GM06990 (cell line): ENCODE measurements at places on chromosomes 1 and 21.

DNA sequence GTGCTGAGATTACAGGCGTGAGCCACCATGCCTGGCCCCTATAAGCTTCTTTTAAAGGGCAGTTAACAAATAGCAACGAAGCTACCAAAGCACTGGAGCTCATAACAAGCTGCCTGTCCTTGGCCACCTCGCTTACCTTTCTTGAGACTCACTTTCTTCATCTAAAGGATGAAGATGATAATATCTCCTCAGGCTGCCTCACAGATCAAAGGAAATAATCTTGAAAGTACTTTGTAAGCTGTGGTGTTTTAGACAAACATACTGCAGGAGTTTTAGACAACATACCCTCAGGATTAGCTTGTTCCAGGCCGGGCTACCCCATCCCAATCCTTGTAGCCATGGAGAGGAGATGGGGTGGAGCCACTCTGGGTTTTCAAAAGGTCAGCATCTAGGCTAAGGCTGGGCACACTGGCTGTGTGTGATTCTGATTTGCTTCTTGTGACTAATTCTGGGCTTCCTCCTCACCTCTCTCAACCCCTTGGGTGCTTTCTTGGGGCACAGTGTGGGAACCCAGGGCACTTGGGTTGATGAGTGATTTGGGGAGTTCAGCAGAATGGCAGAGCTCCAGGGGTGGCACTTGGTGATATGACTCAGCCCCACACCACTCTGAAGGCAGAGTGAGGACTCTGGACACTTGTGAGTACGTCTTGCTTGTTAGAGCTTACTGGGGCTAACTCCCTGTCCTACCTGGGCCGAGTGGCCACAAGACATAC is 5.2 kb downstream of the GPR25 start:
- peak; percentile 66 for DNase-seq

- DNase-seq, result no peak
These were observed 18.3 kb upstream of the VAMP3 start for GRCh38 chr1:7752512-7753417.

DNA sequence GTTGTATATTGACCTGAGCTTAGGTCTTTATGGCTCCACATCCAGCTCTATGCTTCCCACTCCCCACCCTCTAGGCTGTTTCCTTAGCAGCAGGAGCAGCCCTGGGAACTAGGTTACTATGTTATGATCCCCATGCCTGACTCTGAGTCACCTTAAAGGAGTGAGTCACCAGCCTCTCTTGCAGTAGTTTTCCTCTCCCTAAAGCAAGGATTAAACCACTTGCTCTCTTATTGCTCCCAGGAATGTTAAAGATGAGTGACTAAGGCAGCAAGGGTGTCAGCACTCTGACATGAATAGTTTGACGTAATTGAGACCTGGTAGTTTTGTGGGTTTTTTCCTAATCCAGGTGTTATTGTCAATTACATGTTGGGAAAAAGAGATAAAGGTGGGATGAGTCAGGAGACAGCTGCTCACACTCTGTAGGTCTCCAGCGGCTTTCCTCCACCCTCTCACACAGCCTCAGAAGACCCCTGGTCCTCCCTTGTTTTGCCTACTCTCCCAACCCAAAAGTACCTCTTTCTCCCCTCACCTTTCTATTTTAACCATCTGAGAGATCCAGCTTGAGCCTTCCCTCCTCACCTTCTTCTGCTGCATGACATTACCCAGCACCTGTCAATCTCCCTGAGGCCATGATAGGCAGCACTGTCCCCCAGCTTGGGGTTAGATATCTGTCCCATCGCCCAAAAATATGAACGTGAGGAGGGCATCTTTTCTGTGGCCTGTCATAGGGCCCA is 369.1 kb upstream of the VAMP3 start:
- no peak for DNase-seq

GRCh38 chr1:10795276-10796021 is 997 bp downstream of the CASZ1 start:
- no peak for DNase-seq

DNA sequence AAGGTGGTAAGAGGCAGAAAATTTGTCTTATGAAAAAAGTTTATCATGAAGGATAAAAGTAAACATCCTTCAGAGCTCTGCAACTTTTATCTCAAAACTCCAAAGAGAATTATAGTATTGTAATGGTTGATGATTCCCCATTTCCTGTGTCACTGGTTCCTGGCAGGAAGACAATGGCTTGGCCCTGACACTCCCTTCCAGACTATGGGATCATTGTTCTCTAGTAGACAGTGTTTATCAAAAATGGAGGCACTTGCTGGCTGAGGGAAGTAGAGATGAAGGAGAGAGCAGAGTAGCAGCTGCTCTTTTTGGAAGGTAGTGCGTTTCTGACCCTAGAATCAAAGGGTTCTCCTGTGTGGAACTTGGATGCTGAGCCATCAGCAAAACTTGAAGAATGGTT is 145.9 kb upstream of the ATP1B1 start:
- DNase-seq, result no peak

DNA sequence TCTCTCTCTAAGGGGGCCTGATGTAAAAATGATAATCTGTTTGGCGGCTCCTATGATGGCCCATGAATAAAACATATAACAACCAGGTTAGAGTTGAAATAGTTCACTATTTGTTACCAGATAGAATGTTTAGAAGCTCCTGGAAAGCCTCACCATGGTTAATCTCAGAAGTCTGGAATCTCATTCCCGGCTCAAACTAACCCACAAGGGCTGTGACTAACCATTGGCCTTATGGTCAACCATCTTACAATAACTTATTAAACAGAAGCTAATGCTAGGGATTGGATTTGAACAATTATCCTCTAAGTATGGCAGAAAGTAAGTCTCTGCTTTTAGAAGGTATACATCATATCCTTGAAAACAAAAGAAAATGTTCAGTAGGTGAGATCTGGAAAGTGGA is 134.1 kb upstream of the ADGRL2 start:
- DNase-seq, result no peak

- DNase-seq, result no peak
These were observed 28.7 kb downstream of the NSL1 start for GRCh38 chr1:212762839-212763238.

GRCh38 chr1:36625935-36626310 is 143.2 kb upstream of the CSF3R start:
- no peak for DNase-seq

GRCh38 chr1:85202092-85202863 is 1.5 kb upstream of the SYDE2 start:
- DNase-seq, result no peak

GRCh38 chr1:29761159-29761928 is 525.0 kb downstream of the PTPRU start:
- no peak for DNase-seq

GRCh38 chr1:75342786-75343185 is 208.6 kb downstream of the LHX8 start:
- no peak for DNase-seq

DNA sequence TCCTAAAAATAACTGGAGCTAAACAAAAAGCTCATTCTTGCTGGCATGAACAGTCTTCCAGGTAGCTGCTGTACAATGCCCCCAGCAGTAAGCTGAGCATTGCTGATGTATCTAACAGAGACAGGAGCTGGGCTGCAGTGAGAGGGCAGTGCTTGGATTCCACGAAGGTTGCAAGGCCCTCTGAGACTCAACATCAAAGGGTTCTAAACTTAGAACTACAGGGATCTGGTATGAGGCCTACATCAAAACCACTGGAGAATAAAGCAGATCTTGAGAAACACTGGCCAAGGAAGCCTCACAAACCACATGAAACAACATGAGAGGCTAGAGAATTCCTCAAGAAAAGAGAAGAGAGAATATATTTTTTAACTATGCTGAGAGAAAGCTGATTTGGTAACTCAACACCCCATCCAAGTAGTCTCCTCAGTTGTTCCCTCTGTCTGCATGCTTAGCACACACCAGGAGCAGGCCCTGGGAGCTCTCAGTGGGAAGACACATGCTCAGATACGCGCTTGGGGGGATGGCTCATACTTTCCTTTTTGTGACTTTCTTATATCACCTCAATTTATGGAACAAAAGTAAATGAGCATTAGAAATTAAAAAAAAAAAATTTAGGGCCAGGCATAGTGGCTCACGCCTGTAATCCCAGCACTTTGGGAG is 27.7 kb downstream of the DSTYK start:
- DNase-seq, result no peak
